ENCODE measurements at places on chromosomes 4 and X.

DNA sequence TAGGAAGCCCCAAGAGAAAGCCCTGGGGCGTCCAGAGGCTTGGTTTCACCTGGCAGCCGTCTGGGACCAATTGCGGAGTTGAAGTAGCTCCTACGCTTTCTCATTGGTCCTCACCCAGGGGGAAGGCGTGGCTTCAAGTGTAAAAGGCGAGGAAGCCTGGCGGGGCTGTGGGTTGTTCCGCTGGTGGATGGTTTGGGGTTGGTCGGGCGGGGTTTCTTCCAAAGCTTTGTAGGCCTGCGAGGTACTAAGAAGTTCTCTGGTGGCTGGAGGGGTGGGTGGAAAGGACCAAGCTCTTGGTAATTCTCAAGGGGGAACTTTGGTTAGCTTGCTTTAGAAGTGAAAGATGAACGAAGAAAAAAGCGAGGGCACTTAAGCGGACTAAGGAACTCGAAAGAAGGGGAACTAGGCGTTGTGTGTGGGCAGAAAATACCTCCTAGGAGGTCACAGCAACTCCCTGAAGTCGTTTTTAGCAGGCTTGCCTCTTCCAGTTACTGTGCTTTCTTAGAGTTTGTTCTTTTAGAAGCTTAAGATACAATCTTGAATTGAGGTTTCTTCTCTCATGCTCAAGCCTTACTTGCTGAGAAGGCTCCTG, 36.6 kb downstream of the CCNG2 start:
- DNase-seq, result peak; percentile 21

DNA sequence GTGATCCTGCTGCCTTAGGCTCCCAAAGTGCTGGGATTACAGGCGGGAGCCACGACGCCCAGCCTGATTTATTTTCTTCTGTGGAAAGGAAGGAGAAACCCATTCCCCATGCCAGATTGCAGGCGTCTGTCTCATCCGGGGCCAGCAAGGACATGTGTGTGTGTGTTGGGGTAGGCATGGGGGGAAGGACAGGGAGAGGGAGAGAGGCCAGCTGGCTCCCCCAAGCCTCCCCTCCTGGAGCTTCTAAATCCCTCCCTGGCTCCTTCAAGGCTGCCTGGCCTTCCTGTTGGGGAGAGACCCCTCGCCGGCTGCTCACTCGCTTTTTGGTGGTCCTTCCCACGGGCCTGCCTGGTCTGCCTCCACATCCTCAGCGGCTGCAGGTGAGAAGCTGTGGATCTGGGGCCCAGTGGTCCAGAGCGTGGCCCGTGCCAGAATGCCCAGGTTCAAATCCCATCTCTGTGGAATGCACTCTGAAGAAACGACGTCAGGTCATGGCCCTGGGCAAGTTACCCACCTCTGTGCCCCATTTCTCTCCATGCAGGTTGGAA, 1.3 kb upstream of the PLXNB3 start:
- no peak for DNase-seq

GRCh38 chr4:19945501-19945900, 306.2 kb upstream of the SLIT2 start:
- no peak for DNase-seq

GRCh38 chrX:37692918-37693317, 7.3 kb downstream of the XK start:
- DNase-seq, result no peak

GRCh38 chr4:26061248-26061986, 147.4 kb downstream of the SMIM20 start:
- no peak for DNase-seq

- no peak for DNase-seq
These were observed 104.1 kb downstream of the RASL11B start for GRCh38 chr4:52966172-52966571.

DNA sequence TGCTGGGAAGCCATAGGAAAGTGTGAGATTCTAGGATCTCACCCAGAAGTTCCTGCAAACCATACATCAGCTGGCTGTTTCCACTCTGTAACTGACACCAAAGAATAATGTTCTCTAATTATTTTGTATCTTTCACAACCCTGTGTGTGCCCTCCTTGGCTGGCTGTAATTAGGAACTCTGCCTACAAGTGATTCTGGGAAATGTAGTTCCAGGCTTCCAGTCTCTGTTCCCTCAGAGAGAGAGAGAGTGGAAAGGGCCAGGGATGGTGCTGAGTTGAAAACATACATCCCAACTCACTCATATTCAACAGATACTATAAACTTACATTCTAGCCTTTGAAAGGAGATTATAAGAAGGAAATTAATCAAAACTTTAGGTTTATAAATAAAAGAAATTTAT, 57.5 kb upstream of the C1QTNF7 start:
- DNase-seq, result no peak

DNA sequence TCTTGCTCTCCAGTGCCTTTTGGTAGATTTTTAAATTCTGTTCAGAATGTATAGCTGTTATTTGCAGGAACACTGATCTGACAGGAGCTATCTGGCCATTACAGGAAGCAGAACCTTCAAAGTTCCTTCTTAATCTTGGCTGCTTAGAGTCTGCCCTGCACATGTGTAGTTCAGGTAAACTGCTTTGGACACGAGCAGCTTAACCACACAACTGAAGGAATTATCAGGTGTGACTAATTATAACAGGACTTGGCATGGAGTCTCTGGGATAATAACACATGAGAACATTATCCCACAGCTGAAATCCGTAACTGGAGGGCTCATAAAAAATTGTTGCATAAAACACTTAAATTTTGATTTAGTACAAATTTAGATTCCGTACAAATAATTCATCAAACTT, 11.6 kb upstream of the ING2 start:
- no peak for DNase-seq
